ENCODE measurements at places on chromosomes 1 and 21. TPM values are rescaled to one million over a fixed set of nuclear protein-coding genes. Genes with fewer than 3 reads are reported as not detected.

GRCh38 chr1:42937141-42937696 is 21.4 kb downstream of the SLC2A1 start:
- H3K27ac ChIP-seq = no peak overlapping the region
- peaks cover 28% of the 10 kb centered on the region for H3K4me1 ChIP-seq
- H3K4me3 ChIP-seq = no peak overlapping the region
- H3K36me3 ChIP-seq = peaks cover 4% of the 10 kb centered on the region

GRCh38 chr1:81695741-81696140 is 105.0 kb upstream of the ADGRL2 start:
- no peak overlapping the region for H3K27ac ChIP-seq
- H3K4me3 ChIP-seq = no peak overlapping the region
- DNase-seq = peak; percentile 81
- H3K36me3 ChIP-seq = no peaks in the 10 kb centered on the region
- no peaks in the 10 kb centered on the region for H3K4me1 ChIP-seq

DNA sequence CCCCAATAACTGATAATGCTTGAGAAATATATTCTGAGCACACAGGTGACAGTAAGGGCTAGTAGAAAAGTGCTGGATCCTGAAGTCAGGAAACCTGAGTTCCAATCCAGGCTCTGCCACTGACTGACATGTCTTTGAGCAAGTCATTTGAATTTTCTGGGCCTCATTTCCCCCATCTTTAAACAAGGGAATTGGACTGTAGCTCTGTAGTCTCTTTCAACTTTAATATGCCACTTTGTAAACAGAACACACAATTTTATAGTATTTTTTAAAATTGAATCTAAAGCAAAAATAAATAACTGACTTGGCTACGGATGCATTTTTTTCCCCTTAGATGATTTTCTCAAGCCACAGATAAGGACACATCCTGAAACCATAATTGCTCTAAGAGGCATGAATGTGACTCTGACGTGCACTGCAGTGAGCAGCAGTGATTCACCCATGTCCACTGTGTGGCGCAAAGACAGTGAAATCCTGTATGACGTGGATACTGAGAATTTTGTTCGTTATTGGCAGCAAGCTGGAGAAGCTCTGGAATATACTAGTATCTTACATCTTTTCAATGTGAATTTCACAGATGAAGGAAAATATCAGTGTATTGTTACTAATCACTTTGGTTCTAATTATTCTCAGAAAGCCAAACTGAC is 37.0 kb downstream of the LRIG2 start:
- H3K27ac ChIP-seq = no peak overlapping the region
- H3K4me3 ChIP-seq = no peak overlapping the region
- DNase-seq = peak; percentile 16
- H3K36me3 ChIP-seq = peaks cover 56% of the 10 kb centered on the region
- H3K27me3 ChIP-seq = no peaks in the 10 kb centered on the region

- no peaks in the 10 kb centered on the region for H3K4me1 ChIP-seq
- H3K36me3 ChIP-seq = no peaks in the 10 kb centered on the region
- H3K4me3 ChIP-seq = no peak overlapping the region
- H3K27ac ChIP-seq = no peak overlapping the region
Observed at GRCh38 chr1:234330843-234331215, 42.4 kb upstream of the COA6 start.

DNA sequence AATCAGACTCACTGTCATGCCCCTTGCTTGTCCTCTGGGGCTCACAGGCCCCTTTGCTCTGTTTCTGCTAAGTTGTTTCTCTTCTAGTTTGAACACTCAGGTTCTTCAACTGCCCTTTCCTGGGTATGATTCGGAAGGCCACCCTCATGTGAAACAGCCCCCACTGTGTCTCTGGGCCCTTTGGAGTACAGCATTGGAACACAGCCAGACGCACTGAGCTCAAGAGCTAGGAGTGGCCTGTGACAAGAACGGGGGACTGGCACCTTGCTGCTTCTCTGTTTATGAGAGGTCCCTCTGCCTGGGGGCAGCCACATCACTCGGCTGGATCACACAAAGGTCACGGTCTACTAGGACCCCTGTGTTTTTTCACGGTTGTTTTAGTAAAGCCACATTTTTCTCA is 114.4 kb upstream of the ZC3H12A start:
- DNase-seq = no peak
- no peaks in the 10 kb centered on the region for H3K4me1 ChIP-seq
- peaks cover 17% of the 10 kb centered on the region for H3K27me3 ChIP-seq
- H3K36me3 ChIP-seq = no peaks in the 10 kb centered on the region
- no peak overlapping the region for H3K4me3 ChIP-seq

- H3K4me3 ChIP-seq = peak overlapping the region; percentile 41
- peak overlapping the region; percentile 95 for H3K27ac ChIP-seq
- peaks cover 45% of the 10 kb centered on the region for H3K4me1 ChIP-seq
- H3K27me3 ChIP-seq = no peaks in the 10 kb centered on the region
- peaks cover 5% of the 10 kb centered on the region for H3K36me3 ChIP-seq
- DNase-seq = peak; percentile 94
Observed at GRCh38 chr1:234599617-234600417, 10.2 kb downstream of the IRF2BP2 start.

- peaks cover 37% of the 10 kb centered on the region for H3K4me1 ChIP-seq
- H3K4me3 ChIP-seq = peak overlapping the region; percentile 56
- no peaks in the 10 kb centered on the region for H3K36me3 ChIP-seq
- DNase-seq = peak; percentile 61
Observed at GRCh38 chr21:29299046-29299915, 559 bp downstream of the BACH1 start.

- peaks cover 68% of the 10 kb centered on the region for H3K4me1 ChIP-seq
- no peaks in the 10 kb centered on the region for H3K27me3 ChIP-seq
- peak overlapping the region; percentile 39 for H3K27ac ChIP-seq
- no peak overlapping the region for H3K4me3 ChIP-seq
- DNase-seq = no peak
- peaks cover 14% of the 10 kb centered on the region for H3K36me3 ChIP-seq
Observed at GRCh38 chr1:155970531-155971167, 7.7 kb downstream of the ARHGEF2 start.

- H3K27me3 ChIP-seq = no peaks in the 10 kb centered on the region
- H3K4me1 ChIP-seq = no peaks in the 10 kb centered on the region
- peaks cover 3% of the 10 kb centered on the region for H3K36me3 ChIP-seq
Observed at GRCh38 chr21:36806103-36806502, 107.2 kb downstream of the SIM2 start.

DNA sequence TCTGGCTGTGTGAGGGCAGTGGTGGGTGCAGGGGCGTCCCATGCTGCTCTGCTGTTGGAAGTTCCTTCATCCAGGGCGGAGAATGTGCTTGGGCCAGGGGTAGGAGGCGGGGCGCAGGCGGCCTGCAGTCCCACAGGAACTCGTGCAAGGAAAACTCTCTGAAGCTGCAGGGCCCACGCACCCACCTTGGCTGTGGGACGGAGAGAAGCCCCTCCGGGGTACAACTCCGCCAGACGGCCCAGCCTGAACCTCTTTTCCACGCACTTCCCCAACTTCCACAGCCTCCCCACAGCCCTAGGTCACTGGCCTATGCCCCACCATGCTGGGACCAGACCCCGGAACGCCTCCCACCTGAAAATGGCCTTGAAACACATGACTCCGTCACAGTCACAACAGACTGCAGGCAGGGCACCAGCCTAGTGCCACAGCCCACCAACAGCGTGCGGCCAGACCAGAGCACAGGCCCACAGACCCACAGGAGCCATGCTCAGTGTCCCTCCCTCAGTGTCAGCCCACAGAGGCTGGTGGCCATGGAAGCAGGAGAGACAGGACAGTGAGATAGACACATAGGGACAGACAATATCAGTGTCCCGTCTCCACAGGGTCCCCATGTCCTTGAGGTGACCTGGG is 47.8 kb downstream of the WNT9A start:
- DNase-seq = no peak
- H3K27me3 ChIP-seq = no peaks in the 10 kb centered on the region
- H3K27ac ChIP-seq = no peak overlapping the region
- no peaks in the 10 kb centered on the region for H3K4me1 ChIP-seq
- H3K4me3 ChIP-seq = no peak overlapping the region

DNA sequence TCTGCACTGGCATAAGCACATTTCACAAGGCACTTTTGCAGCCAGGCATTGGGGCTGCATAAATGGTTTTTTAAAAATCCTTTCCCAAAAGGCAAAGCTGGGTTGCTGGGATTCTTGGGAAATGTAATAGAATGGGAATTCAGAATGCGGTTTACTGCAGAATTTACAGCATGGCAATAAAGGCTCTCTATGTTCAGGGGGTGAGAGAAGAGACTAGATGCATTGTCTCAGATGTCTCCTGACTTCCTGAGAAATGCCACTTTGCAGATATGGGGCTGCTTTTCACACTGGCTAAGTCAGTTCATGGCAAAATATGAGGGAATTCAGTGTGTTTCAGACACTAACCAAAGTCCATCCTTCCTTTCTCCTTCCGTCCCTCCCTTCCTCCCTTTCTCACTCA is 13.5 kb downstream of the FCGR2B start:
- DNase-seq = no peak
- no peaks in the 10 kb centered on the region for H3K36me3 ChIP-seq
- H3K27me3 ChIP-seq = no peaks in the 10 kb centered on the region
- H3K4me1 ChIP-seq = no peaks in the 10 kb centered on the region
- no peak overlapping the region for H3K27ac ChIP-seq

GRCh38 chr1:197955486-197956394 is 38.6 kb downstream of the LHX9 start:
- H3K27me3 ChIP-seq = no peaks in the 10 kb centered on the region
- H3K36me3 ChIP-seq = no peaks in the 10 kb centered on the region
- no peak for DNase-seq
- no peak overlapping the region for H3K4me3 ChIP-seq

GRCh38 chr1:209755926-209756614 is at the start of gene TRAF3IP3:
TSS of gene TRAF3IP3 (plus strand) at chr1:209756053. CDS start at chr1:209760040, 3,987 bp downstream.
- H3K27me3 ChIP-seq = no peaks in the 10 kb centered on the region
- H3K4me3 ChIP-seq = peak within 1 kb of the TSS; percentile 10
- no peaks in the 10 kb centered on the region for H3K36me3 ChIP-seq
- no peaks in the 10 kb centered on the region for H3K4me1 ChIP-seq

GRCh38 chr1:119359730-119360129 is 8.9 kb upstream of the HAO2 start:
- no peaks in the 10 kb centered on the region for H3K27me3 ChIP-seq
- no peaks in the 10 kb centered on the region for H3K36me3 ChIP-seq
- H3K4me3 ChIP-seq = no peak overlapping the region
- H3K4me1 ChIP-seq = peaks cover 15% of the 10 kb centered on the region
- DNase-seq = no peak

DNA sequence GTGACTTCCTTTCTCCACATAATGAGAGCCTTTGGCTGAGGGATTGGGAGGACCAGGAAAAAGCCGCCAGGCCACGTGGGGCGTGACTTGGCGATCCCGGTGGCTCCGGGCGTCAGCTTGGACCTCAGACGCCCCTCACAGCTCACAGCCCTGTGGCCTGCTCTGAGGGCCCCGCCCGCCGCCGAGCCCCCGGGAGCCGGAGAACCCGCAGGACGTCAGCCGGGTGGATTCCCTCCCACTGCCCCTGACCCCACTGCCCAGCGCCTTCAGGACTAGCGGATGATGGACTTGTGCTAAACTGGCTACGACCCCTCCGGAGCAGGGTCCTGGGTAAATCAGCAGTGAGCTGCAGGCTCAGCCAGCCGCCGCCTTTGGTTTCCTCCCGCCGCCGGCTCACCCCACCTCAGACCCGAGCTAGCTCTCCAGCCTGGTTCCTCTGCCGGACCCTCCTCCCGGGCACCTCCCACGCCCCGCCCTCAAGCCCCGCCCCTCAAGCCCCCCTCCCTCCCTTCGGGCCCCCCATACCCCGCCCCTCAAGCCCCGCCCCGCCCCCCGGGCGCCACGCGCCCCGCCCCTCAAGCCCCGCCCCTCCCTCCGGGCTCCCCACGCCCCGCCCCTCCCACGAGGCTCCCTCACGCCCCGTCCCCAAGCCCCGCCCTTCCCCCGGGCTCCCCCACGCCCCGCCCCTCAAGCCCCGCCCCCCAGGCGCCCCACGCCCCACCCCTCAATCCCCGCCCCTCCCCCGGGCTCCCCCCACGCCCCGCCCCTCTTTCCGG is 10.0 kb upstream of the FAAP20 start:
- H3K27me3 ChIP-seq = no peaks in the 10 kb centered on the region
- DNase-seq = no peak
- peaks cover under 1% of the 10 kb centered on the region for H3K4me1 ChIP-seq
- no peaks in the 10 kb centered on the region for H3K36me3 ChIP-seq
- H3K4me3 ChIP-seq = no peak overlapping the region

GRCh38 chr1:214022810-214023425 is 35.1 kb downstream of the PROX1 start:
- no peak for DNase-seq
- no peaks in the 10 kb centered on the region for H3K36me3 ChIP-seq
- H3K4me3 ChIP-seq = no peak overlapping the region
- H3K27ac ChIP-seq = no peak overlapping the region
- H3K4me1 ChIP-seq = peaks cover 18% of the 10 kb centered on the region

GRCh38 chr1:59266180-59266926 is 30.5 kb upstream of the FGGY start:
- H3K27me3 ChIP-seq = no peaks in the 10 kb centered on the region
- no peaks in the 10 kb centered on the region for H3K36me3 ChIP-seq
- H3K4me3 ChIP-seq = no peak overlapping the region

GRCh38 chr1:17250601-17251000 is 1.7 kb downstream of the PADI3 start:
- no peaks in the 10 kb centered on the region for H3K27me3 ChIP-seq
- H3K4me1 ChIP-seq = no peaks in the 10 kb centered on the region
- no peak overlapping the region for H3K4me3 ChIP-seq
- H3K27ac ChIP-seq = no peak overlapping the region

GRCh38 chr1:236575523-236575922 is 28.8 kb downstream of the HEATR1 start:
- DNase-seq = no peak
- H3K4me1 ChIP-seq = no peaks in the 10 kb centered on the region

DNA sequence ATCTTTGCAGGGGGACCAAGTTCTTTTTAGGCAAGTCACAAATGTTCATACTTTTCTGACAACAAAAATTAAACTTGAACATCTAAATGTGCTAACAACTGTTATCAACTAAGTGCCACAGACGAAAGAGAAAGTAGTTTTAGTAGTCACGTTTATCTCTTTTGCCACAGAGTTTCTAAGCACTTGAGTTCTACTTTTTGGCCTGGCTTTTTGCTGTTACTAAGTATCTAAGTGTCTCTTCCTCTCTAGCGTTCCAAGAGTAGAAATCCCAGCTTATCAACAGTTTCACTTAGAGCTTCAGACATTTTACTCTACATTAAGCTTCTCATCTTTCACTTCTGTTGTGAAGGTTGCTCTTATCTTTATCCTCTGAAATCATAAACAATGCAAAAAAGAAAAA is 34.2 kb downstream of the GATAD2B start:
- H3K36me3 ChIP-seq = no peaks in the 10 kb centered on the region
- no peaks in the 10 kb centered on the region for H3K4me1 ChIP-seq
- H3K27ac ChIP-seq = no peak overlapping the region
- H3K4me3 ChIP-seq = no peak overlapping the region

Gene PDZK1IP1
- polyA plus RNA-seq = 44.8 TPM

Gene NPR1
- 35.9 TPM for polyA plus RNA-seq

Gene COL24A1
- polyA plus RNA-seq = 0.33 TPM

Gene EPHB2
- 4.8 TPM for polyA plus RNA-seq

Gene BRINP2
- 0.05 TPM for polyA plus RNA-seq

Gene AGMAT
- polyA plus RNA-seq = 0.46 TPM

Gene TAF5L
- polyA plus RNA-seq = 7.7 TPM

Gene CCDC185
- not detected for polyA plus RNA-seq

Gene SELENBP1
- 177 TPM for polyA plus RNA-seq

Gene FCRL2
- 1.1 TPM for polyA plus RNA-seq

Gene PRAMEF9
- not detected for polyA plus RNA-seq

Gene PCAT6
- 1.8 TPM for polyA plus RNA-seq

Gene NUDT4B
- 5.7 TPM for polyA plus RNA-seq

Gene MIXL1
- 0.03 TPM for polyA plus RNA-seq

Gene TFF2
- not detected for polyA plus RNA-seq

Gene MACO1
- polyA plus RNA-seq = 8.7 TPM

Measured in lung (tissue), 17 donors.